ENCODE measurements at places on chromosomes 16 and 17.

DNA sequence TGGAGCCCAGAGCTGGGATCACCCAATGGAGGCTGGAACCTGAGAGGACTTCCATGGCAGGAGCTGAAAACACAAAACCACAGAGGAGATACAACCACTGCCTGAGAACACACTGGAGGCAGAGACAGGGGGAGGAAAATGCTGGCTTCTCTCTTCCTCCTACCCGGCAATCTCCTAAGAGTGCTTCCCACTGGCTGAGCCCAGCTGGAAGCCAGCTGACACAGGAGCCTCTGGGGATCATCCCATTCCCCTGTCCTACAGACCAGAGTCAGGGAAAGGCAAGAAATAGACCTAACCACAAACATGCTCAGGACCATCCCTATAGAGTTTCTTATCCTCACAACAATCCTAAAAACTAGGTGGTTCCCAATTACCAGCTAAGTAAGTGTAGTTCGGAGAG lies 112.4 kb upstream of the CDH5 start:
- DNase-seq: no peak

DNA sequence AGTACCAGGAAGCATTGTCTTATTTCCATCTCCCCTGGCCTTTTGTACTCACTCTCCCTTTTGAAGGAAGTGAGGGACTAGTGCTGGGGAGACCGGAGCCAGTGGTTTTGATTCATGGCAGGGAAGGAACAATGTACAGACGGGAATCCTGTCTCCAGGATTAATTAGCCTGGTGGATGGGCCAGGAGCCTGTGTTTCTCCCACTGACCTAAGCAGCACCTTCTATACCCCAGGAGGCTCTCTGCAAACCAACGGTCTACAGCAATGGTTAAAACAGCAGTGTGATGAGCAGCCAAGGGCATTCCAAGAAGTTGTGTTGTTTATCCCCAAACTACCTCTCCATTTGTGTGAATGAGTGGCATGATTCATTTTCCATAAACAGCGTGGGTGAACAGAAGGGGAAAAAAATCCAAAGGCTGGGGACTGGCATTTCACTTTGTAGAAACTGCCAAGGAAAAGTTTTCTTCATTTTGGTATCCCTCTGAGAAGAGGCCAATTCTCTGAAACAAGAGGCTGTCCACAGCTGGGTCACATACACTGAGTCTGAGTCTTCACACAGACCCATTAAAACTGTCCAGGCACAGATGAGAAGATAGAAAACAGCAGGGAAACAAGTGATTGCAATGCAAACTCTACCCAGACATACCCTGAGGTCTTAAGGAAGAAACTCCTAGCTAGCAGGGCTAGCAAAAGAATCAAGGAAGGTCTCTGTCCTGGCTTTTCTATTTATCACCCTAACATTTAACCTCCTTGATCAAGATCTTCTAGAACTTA lies 18.1 kb downstream of the ANKFN1 start:
- no peak for DNase-seq

- DNase-seq: no peak
These were observed 192.5 kb downstream of the MSI2 start for GRCh38 chr17:57448759-57449283.

- DNase-seq: no peak
These were observed 18.2 kb downstream of the HEATR6 start for GRCh38 chr17:60060474-60060873.

DNA sequence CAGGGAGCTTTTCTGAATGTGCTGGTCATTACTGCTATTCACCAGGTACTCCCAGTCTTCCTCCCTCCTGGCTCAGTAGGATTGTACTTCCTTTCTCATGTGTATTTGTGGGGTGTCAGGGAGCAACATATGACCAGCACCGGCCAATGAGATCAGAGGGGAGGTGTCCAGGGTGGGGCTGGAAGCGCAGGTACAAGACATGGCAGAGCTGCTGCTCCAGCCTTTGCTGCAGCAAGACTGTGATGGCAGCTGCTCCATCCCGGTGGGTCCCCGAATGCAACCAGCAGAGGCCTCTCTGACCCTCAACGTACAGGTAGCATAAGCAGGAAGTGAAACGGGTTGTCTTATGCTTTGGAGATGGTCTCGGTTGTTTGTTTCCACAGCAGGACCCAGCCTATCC lies 53.8 kb upstream of the CACNG5 start:
- no peak for DNase-seq

DNA sequence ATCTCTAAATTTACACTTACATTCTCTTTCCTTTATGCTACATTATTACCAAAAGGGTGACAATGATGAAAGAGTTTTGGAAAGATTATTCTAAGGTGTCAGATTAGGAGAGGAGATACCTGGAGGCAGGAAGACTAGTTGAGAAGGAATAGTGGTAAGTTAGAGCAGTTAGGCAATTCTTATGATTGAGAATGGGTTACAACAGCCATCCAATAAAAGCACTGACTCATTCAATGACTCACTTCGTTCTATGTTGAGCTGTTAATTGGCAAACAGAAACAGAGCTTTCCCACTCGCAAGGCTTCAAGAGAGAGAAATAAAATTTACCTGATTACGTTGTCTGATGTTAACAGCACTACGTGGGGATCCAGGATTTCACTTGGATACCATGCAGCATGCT lies 5.8 kb downstream of the NUP88 start:
- DNase-seq: no peak

- no peak for DNase-seq
These were observed 4.6 kb downstream of the CMTM3 start for GRCh38 chr16:66609139-66609510.

DNA sequence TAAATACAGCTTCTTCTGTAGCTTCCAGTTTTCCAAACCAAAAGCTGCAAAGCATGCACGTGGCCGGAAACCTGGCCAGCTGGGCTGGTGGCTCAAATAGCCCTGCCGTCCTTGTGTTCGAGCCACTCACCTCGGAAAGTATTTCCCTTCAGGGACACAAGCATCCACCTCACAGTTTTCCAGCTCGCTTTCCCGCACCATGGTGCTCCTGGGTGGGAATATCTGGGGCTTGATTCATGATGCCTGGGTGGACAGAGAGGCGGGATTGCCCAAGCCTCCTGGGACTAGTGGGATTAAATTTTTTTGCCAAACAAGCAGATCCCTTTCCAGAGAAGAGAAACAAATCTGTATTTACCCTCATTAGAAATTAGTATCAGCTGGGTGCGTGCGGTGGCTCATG lies 7.1 kb upstream of the MVD start:
- no peak for DNase-seq

GRCh38 chr17:9204637-9205329 lies 183.5 kb downstream of the NTN1 start:
- no peak for DNase-seq

GRCh38 chr17:18270046-18270931 lies 9.8 kb downstream of the MIEF2 start:
- no peak for DNase-seq

GRCh38 chr17:57993471-57994365 lies 5.7 kb upstream of the VEZF1 start:
- no peak for DNase-seq

DNA sequence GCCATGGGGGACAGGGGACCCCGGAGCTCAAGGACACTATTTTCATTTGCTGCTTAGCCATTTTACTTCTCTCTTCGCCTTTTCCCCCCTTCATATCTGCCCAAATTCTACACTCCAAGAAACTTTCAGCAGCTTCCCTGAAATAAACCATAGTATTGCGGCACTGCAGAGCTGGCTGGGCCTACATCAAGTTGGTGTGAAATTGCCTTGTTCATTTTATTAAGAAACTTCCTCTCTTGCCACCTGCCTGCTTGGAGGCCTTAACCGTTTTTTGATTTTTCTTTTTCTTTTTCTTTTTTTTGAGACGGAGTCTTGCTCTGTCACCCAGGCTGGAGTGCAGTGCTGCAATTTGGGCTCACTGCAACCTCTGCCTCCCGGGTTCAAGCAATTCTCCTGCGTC lies 7.4 kb upstream of the CPNE2 start:
- no peak for DNase-seq

DNA sequence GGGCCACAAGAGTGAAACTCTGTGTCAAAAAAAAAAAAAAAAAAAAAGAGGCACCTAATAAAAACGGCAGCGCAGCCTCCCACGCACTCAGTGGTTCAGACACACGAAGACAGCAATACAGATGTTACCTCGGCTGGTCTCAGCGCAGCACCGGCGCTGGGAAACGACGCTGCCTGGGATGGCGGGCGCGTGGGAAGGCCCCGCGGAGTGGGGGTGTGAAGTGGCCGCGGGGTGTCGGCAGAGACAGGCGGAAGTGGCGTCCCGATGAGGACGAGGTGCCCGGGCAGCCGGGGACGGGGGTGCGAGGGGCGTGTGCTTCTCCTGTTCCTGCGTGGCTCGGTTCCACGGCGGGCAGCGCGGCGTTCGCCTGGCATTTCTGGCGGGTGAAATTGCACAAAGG lies 179.4 kb downstream of the BANP start:
- no peak for DNase-seq

DNA sequence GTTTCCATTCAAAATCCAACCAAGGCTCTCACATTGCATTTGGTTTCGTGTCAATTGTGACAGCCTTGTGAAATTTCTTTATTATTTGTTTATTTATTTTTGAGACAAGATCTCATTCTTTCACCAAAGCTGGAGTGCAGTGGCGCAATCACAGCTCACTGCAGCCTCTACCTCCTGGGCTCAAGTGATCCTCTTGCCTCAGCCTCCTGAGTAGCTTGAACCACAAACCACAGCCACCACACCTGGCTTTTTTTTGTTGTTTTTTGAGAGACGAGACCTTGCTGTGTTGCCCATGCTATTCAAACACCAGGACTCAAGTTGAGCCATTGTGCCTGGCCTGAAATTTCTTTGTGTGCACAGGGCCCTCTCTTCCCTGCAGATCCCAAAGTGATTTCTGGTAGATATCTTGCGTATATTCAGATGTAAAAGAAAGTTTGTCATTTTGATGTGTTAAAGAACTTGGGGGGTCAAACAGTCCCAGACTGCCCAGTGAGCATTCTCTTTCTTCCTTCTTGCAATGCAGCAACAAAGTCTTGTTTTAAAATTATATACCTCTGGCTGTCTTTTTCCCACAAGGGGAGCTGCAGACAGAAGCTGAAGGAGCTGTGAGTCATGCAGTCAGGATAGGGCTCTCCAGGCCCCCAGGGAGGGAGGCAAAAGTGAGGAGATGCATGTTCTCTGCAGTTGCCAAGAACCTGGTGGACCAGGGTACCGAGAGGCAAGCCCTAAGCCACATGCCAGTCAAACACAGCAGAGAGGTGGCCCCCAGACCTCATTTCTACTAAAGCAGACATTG lies 15.5 kb upstream of the USP22 start:
- no peak for DNase-seq

- no peak for DNase-seq
These were observed 21.5 kb upstream of the CA4 start for GRCh38 chr17:60128171-60128859.

GRCh38 chr17:43915559-43915958 lies 8.2 kb upstream of the MPP2 start:
- DNase-seq: no peak

DNA sequence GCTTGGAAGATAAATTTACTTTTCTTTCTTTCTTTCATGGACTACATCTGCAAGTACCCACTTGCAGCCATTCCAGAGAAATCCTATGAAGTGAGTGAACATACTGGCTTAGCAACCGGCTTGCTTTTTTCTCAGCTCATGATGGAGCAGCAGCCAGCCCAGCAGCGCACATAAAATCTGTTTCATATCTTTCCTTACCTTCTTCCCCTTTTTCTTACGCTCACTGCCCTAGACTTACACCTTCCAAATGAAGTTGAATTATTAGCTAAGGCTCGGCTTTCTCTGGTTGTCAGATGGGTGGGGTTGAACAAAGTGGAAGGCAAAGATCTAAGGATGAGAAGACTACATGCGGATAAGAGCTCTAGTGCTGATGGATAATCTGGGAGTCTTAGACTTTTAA lies 13.9 kb upstream of the ABCA8 start:
- DNase-seq: no peak

DNA sequence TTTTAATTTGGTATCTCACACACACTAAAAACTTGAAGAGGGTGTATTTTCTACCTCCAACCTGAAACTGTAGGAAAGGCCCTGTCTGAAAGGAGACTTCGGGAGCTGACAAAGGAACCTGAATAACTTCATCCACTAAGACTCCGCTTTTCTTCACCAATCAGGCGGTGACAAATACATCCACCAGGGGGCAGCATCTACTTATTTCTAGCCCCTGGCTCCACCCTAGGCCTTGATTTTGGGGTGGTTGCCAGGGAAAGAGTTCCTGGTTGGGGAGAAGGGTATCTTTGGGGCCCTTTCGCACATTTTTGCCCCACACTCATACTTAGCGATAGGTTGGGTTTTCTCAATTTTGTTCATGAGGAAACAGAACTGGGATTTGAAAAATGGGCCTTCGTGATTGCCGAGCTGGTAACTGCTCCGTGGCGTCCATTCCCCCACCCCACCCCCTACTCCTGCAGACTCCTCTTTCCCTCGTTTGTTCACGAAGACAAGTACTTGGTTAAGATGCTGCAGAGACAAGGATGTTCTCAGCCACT lies 4.8 kb upstream of the ARL4D start:
- DNase-seq: peak; percentile 82

DNA sequence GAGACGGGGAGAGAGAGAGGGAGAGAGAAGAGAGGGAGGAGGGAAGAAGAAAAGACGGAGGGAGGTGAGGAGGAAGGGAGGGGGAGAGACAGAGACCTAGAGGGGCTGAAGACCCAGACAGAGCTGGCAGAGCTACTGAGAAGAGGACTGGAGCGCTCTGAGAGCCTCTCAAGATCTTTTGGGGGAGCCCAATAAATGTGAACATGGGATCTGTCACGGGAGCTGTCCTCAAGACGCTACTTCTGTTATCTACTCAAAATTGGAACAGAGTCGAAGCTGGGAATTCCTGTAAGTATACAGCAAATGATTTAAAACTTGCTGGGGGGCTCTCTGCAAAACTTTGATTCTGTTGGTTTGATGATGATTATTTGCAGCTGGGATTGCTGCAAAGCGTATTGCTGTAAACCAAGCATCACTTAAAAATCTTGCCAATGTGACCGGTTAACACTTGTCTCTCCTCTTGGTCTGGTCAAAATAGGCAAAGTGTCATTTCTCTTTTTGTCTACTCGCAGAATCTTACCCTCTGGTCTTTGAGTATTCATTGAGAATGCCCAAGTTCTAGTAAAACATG lies 344 bp downstream of the CNTNAP4 start:
- DNase-seq: no peak

DNA sequence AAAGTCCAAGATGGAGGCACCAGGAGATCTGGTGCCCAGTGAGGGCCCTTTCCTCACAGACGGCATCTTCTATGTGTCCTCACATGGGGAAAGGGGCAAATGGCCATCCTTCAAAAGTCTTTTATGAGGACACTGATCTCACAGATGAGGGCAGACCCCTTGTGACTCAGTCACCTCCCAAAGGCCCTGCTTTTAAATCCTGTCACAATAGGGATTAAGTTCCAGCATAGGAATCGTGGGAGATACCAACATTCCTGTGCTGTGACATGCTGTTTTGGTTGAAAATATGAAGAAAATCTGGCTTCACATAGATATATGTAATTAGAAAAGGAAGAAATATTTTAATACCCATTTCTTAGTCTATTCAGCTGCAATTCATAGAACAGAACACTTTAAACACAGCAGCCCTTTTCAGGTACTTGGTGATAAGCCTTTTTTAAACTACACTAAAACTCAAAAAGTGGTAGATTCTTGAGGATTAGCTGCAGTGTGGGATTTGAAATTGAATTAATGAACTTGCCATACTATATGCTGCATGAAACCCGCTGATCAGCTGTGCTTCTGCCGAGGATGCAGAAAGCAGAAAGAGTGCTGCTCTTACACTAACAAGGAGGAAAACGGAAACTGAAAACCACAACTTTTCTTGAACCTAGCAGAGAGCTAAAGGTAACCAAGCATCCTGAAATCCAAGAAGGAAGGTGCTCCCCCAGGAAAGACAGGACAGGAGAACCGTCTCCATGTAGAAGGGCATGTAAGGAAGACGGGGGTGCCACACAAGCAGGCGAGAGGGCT lies 32.7 kb downstream of the VPS53 start:
- DNase-seq: no peak
